NCI-H1105 (cell line): ENCODE measurements at places on chromosomes 5 and 9.

DNA sequence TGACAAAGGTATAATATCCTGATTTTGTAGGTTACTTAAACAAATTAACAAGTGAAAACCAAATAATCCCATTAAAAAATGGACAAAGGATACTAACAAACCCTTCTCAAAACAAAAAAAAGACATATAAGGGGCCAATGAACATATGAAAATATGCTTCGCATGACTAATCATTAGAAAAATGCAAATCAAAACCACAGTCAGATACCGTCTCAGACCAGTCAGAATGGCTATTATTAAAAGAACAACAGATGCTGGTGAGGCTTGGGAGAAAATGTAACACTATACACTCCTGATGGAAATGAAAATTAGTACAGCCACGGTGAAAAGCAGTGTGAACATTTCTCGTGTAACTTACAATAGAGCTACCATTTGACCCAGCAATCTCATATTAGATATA, 1542.2 kb upstream of the CDH9 start:
- no peak for DNase-seq

DNA sequence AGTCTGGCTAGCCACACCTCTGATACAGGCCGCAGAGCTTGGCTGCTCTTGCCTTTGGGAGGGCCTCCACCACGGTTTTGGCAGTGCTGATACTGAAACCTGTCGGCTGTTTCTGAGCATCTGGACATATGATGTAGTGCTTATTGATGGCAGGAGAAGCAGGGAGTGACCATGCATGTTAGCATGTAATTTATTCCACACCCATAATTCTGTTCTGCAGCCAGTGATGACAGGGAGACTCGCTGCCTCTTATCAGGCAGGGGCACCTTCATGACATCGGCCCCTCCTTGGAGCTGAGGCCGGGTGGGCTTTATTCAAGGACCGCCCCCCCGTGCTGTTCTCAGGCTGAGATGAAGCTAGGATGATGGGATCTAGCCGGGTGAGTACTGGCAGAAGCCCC, 49.0 kb downstream of the OLFM1 start:
- no peak for DNase-seq

DNA sequence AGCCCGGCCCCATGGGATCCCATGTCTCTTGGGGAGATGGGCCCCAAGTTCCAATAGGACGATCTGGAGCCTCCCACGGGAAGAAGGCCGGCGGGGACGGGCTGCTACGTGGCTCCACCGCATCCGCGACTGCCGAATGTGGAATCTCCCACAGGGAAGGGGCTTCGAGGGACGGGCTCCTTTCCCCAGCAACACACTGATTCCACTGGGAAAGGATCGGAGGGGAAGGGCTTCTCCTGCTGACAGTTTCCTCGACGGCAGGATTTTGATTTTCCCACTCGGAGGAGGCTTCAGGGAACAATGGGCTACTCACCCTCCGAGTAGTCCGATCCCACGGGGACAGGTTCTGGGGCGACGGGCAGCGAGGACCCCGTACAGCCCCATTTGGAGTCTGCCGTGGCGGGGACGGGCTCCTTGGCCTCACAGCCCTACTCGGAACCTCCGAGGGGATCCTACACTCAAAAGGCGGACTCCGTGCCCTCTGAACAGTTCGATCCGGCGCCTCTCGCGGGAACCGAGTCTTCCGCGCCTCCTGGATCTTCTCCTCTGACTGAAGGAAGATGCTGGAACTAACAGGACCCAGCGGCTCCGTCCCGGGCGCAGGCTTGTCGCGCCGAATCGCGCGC, 1.3 kb downstream of the PROB1 start:
- no peak for DNase-seq

- no peak for DNase-seq
Measured at GRCh38 chr9:90547896-90548295, 94.7 kb downstream of the DIRAS2 start.

GRCh38 chr5:36371366-36371765, 69.7 kb upstream of the RANBP3L start:
- DNase-seq: no peak

DNA sequence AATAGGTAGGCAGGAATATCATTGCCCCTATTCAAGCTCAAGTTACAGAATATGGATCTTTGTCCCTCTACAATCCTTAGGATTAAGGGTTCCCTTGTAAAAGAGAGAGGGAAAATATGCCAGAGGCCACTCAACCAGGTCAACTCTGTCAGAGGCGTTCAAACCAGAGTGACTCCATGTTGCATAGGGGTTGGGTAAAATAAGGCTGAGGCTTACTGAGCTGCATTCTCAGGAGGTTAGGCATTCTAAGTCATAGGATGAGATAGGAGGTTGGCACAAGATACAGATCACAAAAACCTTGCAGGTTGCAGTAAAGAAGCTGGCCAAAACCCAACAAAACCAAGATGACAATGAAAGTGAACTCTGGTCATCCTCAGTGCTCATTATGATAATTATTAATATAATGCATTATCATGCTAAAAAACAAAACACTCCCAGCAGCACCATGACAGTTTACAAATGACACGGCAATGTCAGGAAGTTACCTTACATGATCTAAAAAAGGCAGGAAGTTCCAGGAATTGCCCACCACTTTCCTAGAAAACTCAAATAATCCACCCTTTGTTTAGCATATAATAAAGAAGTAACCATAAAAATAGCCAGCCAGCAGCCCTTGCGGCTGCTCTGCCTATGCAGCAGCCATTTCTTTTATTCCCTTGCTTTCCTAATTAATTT, 64.8 kb downstream of the ERP44 start:
- no peak for DNase-seq

DNA sequence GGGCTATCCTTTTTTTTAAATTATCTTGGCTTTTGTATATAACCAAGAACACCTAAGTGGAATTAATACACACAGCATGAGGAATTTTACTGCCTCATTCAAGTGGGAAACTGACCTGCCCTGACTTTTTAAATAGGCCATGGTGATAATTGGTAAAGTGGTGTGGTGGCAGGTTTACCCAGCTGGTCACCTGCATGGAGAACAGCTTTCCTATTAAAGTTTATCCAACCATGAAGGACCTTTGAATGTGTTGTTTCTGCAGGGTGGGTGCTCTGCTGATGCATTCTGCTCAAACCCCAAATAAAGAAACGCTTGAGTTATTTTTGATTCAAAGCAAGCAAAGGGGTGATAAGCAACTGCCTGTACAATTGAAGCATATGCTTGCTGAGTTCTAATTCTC, 261.0 kb upstream of the GRIN3A start:
- peak; percentile 41 for DNase-seq

GRCh38 chr5:540071-540905, 16.0 kb upstream of the SLC9A3 start:
- no peak for DNase-seq

- no peak for DNase-seq
Measured at GRCh38 chr9:127562841-127563401, 49.2 kb upstream of the STXBP1 start.

DNA sequence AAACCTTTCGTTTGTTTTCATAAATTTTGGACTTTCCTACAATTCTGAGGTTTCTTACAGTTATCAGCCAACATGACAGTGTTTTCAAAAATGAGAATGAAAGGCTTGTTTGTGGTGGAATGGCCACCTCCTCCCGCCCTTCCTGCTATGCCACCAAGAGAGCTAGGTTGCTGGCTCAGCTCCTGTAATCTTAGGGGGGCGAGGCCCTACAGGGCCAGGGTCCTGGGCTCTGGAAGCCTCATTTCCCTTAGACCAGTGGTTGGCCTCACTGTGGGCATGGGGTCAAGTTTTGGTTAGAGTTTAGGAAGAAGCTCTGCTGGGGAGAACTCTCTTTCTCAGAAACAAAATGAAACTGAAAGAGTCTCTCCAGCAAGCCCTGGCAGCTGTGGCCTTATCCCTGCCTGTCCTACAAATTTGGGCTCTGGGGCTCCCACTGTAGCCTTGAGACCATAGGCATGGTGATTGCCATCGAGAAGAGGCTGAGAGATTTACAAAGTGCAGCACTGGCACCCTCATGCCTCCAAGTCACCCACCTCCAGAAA, 66.2 kb downstream of the IRX1 start:
- no peak for DNase-seq

DNA sequence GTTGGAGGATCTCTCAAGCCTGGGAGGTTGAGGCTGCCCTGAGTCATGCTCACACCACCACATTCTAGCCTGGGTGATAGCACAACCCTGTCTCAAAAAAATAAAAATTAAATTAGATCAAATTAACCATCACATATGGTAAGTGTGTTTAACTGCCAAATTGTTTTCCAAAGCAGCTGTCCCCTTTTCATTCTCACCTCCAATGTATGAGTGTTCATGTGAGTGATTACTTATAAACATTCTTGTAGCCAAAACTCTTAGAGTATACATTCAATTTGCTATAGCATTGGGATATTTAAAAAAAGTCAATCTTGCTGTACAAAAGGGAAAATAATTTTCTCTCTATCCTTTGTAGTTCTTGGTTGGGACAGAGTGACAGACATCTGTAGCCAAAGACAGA, 53.4 kb upstream of the SNAPC3 start:
- DNase-seq: no peak

DNA sequence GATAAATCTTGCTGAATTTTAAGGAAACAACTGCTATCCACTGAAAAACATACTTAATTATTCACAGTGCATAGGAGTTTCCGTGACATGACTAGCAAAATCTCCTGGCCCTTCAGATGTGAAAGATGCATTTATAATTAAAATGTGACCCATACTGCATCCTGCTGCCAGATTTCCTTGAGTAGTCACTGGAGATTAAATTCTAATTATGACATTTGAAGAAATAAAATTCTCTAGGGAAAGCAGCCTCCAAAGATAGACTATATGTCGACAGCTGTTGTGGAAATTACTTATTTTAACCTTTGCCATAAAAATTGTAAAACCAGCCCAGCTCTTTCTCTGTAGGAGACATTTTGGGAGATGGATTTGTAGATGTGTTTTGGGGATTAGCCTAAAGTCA, 193.6 kb upstream of the SMC2 start:
- no peak for DNase-seq

DNA sequence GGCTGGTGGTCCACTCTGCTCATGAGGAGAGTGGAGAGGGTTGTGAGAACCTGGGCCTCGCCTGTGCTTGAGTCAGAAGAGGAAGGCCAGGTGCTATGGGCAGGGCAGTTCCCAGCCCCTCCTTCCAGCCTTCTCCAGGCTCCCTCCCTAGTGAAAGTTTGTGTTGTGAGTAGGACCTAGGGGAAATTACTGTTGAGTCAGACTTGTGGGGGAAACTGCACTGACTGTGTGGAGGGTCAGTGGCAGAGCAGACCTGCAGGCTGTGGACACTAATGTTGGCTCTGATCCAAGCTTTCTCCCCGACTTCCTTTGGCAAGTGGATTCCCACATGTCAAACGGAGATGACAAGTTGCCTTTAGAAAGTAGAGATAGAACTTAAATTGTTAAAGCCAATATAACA, 102.6 kb downstream of the ARHGAP26 start:
- no peak for DNase-seq

- no peak for DNase-seq
Measured at GRCh38 chr5:53071298-53071697, 38.3 kb downstream of the MOCS2 start.

GRCh38 chr5:149860801-149861322, 83.7 kb downstream of the PDE6A start:
- DNase-seq: no peak

GRCh38 chr5:103005276-103005675, 114.7 kb downstream of the GIN1 start:
- no peak for DNase-seq

DNA sequence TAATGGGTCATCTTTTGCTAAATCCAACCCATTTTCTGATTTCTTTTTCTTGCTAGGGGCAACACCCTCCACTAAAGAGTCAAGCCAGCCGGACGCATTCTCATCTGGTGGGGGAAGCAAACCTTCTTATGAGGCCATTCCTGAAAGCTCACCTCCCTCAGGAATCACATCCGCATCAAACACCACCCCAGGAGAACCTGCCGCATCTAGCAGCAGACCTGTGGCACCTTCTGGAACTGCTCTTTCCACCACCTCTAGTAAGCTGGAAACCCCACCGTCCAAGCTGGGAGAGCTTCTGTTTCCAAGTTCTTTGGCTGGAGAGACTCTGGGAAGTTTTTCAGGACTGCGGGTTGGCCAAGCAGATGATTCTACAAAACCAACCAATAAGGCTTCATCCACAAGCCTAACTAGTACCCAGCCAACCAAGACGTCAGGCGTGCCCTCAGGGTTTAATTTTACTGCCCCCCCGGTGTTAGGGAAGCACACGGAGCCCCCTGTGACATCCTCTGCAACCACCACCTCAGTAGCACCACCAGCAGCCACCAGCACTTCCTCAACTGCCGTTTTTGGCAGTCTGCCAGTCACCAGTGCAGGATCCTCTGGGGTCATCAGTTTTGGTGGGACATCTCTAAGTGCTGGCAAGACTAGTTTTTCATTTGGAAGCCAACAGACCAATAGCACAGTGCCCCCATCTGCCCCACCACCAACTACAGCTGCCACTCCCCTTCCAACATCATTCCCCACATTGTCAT, 72.0 kb downstream of the NUP214 start:
- DNase-seq: no peak

DNA sequence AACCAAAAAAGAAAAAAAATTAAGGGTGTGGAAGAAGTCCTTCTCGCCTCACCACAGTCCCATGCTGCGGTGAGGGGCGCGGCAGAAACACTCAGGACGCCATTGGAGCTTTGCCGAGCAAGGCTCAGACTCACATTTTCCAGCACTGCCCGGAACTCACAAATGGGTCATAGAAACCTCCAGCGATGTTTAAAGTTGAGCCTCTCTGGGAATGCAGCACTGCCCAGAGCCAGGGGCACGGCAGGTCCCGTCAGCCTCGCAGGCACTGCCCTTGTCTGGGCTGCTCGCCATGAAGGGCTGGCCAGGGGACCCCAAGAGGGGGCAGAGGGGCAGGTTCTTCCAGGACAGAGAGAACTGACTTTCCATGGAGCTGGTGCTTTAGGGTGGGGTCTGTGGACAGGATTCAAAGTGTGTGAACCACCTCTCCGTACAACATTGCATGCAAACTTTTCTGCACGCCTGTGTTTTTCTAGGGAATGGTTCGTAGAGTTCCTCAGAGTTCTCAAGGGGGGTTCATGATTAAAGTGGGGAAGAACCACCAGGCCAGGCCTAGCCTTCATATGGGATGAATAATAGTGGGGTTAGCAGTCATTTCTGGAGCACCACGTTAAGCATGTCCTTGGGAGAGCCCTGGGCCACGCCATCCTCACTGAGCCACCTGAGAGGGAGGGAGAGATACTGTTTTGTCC, 38.4 kb downstream of the PRRX2 start:
- no peak for DNase-seq

- no peak for DNase-seq
Measured at GRCh38 chr5:40669606-40670390, 9.9 kb upstream of the PTGER4 start.

DNA sequence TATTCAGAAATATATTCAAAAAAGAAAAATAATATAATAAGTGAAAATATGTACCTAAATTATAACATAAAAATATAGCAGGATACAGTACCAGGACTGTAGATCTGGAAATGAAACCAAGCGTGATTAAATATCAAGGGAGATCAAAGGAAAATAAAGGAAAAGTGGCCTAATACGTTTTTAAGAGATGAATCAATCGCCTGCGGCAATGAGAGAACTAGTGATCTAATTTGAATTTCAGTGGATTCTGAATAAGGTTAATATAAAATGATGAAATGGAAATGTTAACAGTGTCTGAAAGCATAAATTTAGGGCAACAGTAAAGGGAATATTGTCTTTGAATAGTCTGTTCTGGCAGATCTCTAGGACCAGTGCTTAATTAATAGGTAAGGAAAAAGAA, 1761.9 kb upstream of the ACO1 start:
- DNase-seq: no peak
